CD8-positive, alpha-beta memory T cell (primary cell): ENCODE measurements at places on chromosomes 5 and 9.

DNA sequence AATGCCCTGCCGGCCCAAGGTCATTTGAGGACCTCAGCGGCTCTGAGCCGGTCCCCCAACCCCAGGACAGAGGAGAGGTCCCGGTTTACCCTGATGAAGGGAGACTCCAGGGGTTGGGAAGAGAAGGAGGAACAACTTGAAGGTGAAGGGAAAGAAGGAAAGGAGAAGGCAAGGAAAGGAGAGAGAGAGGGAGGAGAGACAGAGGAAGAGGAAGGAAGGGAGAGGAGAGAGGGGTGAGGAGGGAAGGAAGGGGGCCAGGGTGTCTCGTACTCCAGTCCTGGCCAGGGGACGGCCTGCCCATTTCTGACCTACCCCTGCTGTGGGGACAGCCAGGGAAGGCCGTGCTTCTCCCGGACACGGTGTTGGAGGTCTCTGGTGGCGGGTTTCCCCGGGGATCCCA is 1.9 kb downstream of the PRRX2 start:
- no peak overlapping the region for H3K27ac ChIP-seq
- H3K4me1 ChIP-seq: no peaks in the 10 kb centered on the region
- no peaks in the 10 kb centered on the region for H3K27me3 ChIP-seq
- H3K4me3 ChIP-seq: no peak overlapping the region
- H3K36me3 ChIP-seq: no peaks in the 10 kb centered on the region

GRCh38 chr5:16574789-16575721 is 41.7 kb downstream of the RETREG1 start:
- H3K27me3 ChIP-seq: no peaks in the 10 kb centered on the region
- no peaks in the 10 kb centered on the region for H3K36me3 ChIP-seq
- DNase-seq: no peak
- H3K4me3 ChIP-seq: no peak overlapping the region

GRCh38 chr5:131373265-131373664 is 109.4 kb downstream of the CDC42SE2 start:
- H3K4me3 ChIP-seq: no peak overlapping the region
- no peaks in the 10 kb centered on the region for H3K36me3 ChIP-seq
- no peak overlapping the region for H3K27ac ChIP-seq
- no peak for DNase-seq
- peaks cover 87% of the 10 kb centered on the region for H3K4me1 ChIP-seq
- H3K27me3 ChIP-seq: no peaks in the 10 kb centered on the region

DNA sequence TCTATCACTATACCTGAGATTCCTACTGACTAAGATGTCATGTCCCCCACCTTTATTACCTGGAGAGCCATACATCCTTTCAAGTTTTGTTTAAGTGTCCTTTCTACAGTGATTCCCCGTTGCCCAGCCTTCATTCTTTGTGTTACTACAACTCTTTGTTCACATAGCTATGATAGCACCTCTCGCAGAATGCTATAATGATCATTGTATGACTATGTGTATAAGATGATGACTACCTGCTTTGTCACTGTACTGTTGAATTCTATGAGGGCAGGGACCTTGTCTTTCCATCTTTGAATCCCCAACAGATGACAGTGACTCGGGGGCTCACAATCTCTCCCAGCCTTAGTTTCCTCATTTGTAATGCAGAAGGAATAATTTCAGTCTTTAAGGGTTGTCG is 361.2 kb downstream of the NPR3 start:
- DNase-seq: no peak
- H3K4me3 ChIP-seq: no peak overlapping the region
- no peaks in the 10 kb centered on the region for H3K4me1 ChIP-seq
- no peak overlapping the region for H3K27ac ChIP-seq

DNA sequence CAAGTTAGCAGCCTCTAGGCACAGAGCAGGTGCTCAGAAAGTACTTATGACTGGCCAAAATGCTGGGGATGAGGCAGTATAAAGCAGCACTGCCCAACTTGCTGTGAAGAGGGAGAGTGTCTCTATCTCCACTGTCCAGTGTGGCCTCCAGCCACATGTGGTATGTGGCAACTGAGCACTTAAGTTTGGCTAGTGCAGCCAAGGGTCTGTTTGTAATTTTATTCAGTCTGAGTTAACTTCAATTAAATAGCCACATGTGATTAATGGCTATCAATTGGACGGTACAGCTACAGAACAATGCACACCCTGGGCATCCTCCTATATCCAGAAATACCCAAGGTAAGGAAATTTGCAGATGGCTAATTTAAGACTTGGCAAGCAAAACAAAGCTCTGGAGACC is 26.9 kb downstream of the ROR2 start:
- no peak overlapping the region for H3K4me3 ChIP-seq
- no peaks in the 10 kb centered on the region for H3K27me3 ChIP-seq
- H3K36me3 ChIP-seq: no peaks in the 10 kb centered on the region
- no peak for DNase-seq
- no peaks in the 10 kb centered on the region for H3K4me1 ChIP-seq

DNA sequence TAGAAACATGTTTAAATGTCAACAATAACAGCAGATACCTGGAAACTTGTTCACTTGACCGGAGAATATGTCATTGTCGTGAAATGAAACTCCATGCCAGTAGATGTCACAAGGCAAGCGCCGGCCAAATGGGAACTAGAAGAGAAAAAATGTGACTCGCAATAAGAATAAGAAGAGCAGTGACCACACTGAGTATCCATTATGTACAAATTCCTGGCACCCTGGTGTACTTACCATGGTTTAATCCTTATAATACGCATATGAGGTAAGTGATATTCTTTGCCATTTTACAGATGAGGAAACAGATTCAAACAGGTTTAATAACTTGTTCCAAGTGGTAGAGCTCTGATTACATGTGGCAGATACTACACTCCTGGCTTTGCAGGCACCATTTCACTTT is 53.9 kb downstream of the TTLL11 start:
- H3K36me3 ChIP-seq: no peaks in the 10 kb centered on the region
- no peaks in the 10 kb centered on the region for H3K4me1 ChIP-seq
- DNase-seq: no peak

DNA sequence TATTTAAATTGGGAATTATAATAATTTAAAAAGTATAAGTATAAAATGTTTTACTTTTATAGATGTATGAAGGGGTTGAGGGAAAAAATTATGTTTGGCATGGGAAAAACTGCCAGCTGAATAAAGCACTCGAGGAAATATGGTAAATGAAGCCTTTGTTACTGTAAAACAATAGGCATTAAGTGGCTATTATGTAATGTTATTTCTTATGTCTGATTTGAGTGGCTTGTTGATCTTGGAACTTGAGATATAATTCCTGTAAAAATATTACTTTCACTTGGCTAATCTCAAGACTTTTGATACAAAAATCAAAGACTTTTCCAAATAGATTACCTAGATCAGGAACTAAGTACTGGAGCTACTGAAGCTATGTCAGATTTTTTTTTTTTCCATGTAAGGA is 182.9 kb downstream of the CD180 start:
- no peak for DNase-seq
- H3K27ac ChIP-seq: no peak overlapping the region
- H3K4me1 ChIP-seq: peaks cover 4% of the 10 kb centered on the region

GRCh38 chr5:170861917-170862766 is at the start of gene RANBP17:
RANBP17 (plus strand) TSS chr5:170862018.
- no peak within 1 kb of the TSS for H3K27ac ChIP-seq
- H3K27me3 ChIP-seq: no peaks in the 10 kb centered on the region
- H3K4me1 ChIP-seq: no peaks in the 10 kb centered on the region
- no peaks in the 10 kb centered on the region for H3K36me3 ChIP-seq
- no peak within 1 kb of the TSS for H3K4me3 ChIP-seq
- no peak for DNase-seq

DNA sequence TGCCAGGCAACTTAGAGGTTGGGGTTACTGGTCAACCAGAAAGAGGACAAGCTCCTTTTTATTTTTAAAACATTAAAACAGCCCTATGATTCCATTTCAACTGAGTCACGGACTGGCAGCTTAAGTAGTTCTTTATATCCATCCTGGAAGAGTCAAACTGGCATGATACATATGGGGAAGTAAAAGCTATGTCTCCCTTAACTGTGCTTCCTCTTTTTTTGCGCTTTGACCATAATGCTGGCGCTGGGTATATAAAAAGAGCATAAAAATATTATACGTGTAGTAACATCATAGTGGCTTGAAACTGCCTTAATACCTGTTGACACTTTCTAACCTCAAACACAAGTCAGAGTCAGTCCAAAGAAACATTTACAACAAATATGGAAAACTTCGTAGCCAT is 274.4 kb downstream of the CSNK1G3 start:
- H3K36me3 ChIP-seq: no peaks in the 10 kb centered on the region
- no peaks in the 10 kb centered on the region for H3K27me3 ChIP-seq
- no peak overlapping the region for H3K27ac ChIP-seq
- DNase-seq: no peak
